ENCODE measurements at places on chromosomes 2 and 18. TPM values are rescaled to one million over a fixed set of nuclear protein-coding genes. Genes with fewer than 3 reads are reported as not detected.

The GPR35 gene
- 2.6 TPM for total RNA-seq

DNA sequence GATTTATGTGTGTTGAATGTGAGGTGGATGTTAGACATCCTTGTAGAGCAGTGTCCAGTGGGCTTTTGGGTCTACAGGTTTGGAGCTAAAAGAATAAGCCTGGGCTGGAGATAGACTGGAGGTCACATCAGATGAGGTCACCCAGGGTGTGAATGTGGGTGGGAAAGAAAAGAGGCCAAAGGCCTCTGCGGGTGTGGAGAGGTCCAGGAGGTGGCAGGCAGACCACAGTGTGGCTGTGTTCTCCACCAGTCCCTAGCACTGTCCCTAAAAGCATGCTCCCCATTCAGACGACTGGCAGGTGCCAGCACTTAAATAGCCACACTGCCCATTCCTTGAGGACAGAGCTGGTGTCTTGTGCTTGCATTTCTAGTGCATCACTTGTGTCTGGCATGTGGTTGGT is 4.1 kb downstream of the ATG4B start:
- no peak overlapping the region for H3K27ac ChIP-seq
- H3K4me1 ChIP-seq: peaks cover 16% of the 10 kb centered on the region
- peaks cover 22% of the 10 kb centered on the region for H3K36me3 ChIP-seq

The CDH19 gene
- 10.9 TPM for total RNA-seq

GRCh38 chr2:15584767-15585469 is 6.8 kb upstream of the DDX1 start:
- DNase-seq: no peak
- H3K4me1 ChIP-seq: no peaks in the 10 kb centered on the region

- H3K4me3 ChIP-seq: no peak overlapping the region
- peaks cover 33% of the 10 kb centered on the region for H3K4me1 ChIP-seq
- H3K27ac ChIP-seq: no peak overlapping the region
- no peaks in the 10 kb centered on the region for H3K27me3 ChIP-seq
- no peak for DNase-seq
Measured at GRCh38 chr18:77020561-77020960, 112.0 kb downstream of the MBP start.

The MAPK4 gene
- 21.6 TPM for total RNA-seq

The SATB2 gene
- total RNA-seq: 18.1 TPM

The FAP gene
- 23.2 TPM for total RNA-seq

- no peaks in the 10 kb centered on the region for H3K27me3 ChIP-seq
- H3K4me3 ChIP-seq: no peak overlapping the region
- no peak overlapping the region for H3K27ac ChIP-seq
- H3K36me3 ChIP-seq: no peaks in the 10 kb centered on the region
- DNase-seq: no peak
Measured at GRCh38 chr2:163649080-163649479, 86.7 kb downstream of the FIGN start.

GRCh38 chr18:45874491-45875184 is 49.2 kb downstream of the SIGLEC15 start:
- peaks cover 18% of the 10 kb centered on the region for H3K36me3 ChIP-seq
- H3K4me1 ChIP-seq: peaks cover 5% of the 10 kb centered on the region
- DNase-seq: no peak

The GRHL1 gene
- total RNA-seq: 25.8 TPM

- no peak overlapping the region for H3K27ac ChIP-seq
- no peak for DNase-seq
- H3K4me3 ChIP-seq: no peak overlapping the region
Measured at GRCh38 chr18:1559563-1559962, 654.9 kb downstream of the ADCYAP1 start.

The RNMT gene
- 38.8 TPM for total RNA-seq

DNA sequence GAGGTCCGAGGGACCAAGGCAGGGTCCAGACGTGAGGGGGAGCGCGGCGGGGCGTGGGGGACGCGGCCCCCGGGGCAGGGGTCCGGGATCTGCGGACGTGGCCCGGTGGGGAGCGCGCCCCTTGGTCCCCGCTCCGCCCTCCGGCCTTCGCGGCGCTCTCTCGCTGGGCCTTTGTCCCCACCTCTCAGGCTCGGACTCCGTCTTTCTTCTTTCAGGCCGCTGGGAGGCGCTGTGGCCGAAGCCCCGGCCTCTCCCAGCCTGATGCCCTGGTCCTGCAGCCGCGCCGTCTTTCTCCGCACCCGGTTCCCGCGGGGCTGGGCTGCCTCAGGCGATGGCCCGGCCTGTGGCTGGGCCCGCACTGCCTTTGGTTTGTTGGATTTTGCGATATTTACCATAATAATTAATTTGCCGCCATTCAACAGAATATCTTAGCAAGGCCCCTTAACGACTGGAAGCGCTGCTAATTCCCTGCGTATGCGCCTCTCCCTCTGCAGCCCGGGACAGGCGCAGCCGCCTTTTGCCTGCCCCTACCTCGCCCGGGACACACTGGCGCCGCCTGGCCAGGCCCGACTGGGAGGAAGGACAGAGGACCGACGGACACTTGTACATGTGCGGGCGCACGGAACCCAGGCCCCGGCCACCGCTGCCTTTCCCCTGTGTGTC is 10.8 kb downstream of the SIX3 start:
- H3K4me3 ChIP-seq: peak overlapping the region; percentile 18
- no peak overlapping the region for H3K27ac ChIP-seq
- peak; percentile 82 for DNase-seq
- H3K27me3 ChIP-seq: peaks cover 97% of the 10 kb centered on the region

- H3K27me3 ChIP-seq: no peaks in the 10 kb centered on the region
- no peak overlapping the region for H3K27ac ChIP-seq
- no peaks in the 10 kb centered on the region for H3K36me3 ChIP-seq
- H3K4me1 ChIP-seq: no peaks in the 10 kb centered on the region
- no peak overlapping the region for H3K4me3 ChIP-seq
- DNase-seq: no peak
Measured at GRCh38 chr18:12088731-12089375, 4.8 kb upstream of the ANKRD62 start.

- no peak overlapping the region for H3K4me3 ChIP-seq
- no peaks in the 10 kb centered on the region for H3K36me3 ChIP-seq
- H3K27ac ChIP-seq: no peak overlapping the region
- peaks cover 12% of the 10 kb centered on the region for H3K4me1 ChIP-seq
- no peaks in the 10 kb centered on the region for H3K27me3 ChIP-seq
Measured at GRCh38 chr2:101961338-101962191, 30.2 kb upstream of the IL1R2 start.

DNA sequence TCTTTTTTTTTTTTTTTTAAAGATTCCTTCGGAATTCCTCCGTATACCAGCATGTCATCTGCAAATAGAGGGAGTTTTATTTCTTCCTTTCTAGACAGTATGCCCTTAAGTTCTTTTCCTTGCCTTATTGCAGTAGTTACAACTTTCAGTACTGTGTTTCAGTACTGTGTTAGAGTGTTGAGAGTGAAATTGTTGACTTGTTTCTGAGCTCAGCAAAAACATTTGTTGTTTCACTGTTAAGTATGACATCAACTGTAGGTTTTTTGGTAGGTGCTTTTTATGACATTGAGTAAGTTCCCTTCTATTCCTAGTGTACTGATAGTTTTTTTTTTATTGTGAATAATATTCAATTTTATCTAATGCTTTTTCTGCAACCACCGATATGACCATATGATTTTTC is 43.9 kb downstream of the ACVR2A start:
- H3K27ac ChIP-seq: no peak overlapping the region
- H3K36me3 ChIP-seq: no peaks in the 10 kb centered on the region
- DNase-seq: no peak
- H3K4me3 ChIP-seq: no peak overlapping the region
- H3K27me3 ChIP-seq: no peaks in the 10 kb centered on the region

- no peak overlapping the region for H3K27ac ChIP-seq
- H3K4me3 ChIP-seq: no peak overlapping the region
- peaks cover 10% of the 10 kb centered on the region for H3K4me1 ChIP-seq
- H3K27me3 ChIP-seq: no peaks in the 10 kb centered on the region
- DNase-seq: no peak
Measured at GRCh38 chr18:24657444-24657842, 197.0 kb downstream of the HRH4 start.

The ATP6V1C2 gene
- total RNA-seq: 0.77 TPM

- DNase-seq: no peak
- no peak overlapping the region for H3K4me3 ChIP-seq
- no peaks in the 10 kb centered on the region for H3K27me3 ChIP-seq
Measured at GRCh38 chr2:76281156-76281841, 570.6 kb upstream of the GCFC2 start.

The NDUFS1 gene
- 181 TPM for total RNA-seq

DNA sequence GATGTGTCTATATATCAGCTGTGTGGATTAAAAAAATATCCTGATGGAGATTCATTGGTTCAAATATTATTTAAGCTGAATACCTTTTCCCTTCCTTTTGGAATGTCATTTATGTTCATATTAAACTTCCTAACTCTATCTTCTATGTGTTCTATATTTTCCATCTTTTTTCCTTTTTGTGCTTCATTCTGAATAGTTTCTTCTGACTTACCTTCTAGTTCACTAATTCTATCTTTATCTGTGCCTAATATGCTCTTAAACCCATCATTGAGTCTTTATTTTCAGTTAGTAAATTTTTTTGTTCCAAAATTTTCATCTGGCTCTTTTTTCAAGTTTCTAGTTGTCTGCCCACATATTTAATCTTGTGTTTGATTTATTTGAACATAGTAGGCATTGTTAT is 219.4 kb upstream of the STON1 start:
- H3K4me1 ChIP-seq: no peaks in the 10 kb centered on the region
- no peak overlapping the region for H3K4me3 ChIP-seq
- H3K36me3 ChIP-seq: no peaks in the 10 kb centered on the region
- DNase-seq: no peak
- no peaks in the 10 kb centered on the region for H3K27me3 ChIP-seq
- no peak overlapping the region for H3K27ac ChIP-seq

DNA sequence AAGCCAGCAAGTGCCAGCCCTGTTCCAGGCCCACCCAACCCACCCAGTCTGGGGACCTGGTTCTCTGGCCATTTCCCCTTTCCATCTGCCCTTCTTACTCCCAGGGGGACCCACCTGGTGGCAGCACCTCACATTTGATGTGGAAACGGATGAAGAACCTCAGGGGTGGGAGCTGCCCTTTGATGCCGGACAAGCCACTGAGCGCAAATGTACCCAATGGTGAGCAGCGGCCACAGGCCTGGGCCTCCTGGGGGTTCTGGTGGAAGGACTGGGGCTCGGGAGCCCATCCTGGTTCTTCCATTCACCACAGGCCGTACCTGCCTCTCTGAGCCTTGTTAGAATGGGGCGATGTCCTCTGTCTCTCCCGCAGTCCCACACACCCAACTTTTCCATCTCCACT is 84.7 kb downstream of the EPAS1 start:
- H3K4me3 ChIP-seq: no peak overlapping the region
- no peak overlapping the region for H3K27ac ChIP-seq
- peaks cover 5% of the 10 kb centered on the region for H3K4me1 ChIP-seq

DNA sequence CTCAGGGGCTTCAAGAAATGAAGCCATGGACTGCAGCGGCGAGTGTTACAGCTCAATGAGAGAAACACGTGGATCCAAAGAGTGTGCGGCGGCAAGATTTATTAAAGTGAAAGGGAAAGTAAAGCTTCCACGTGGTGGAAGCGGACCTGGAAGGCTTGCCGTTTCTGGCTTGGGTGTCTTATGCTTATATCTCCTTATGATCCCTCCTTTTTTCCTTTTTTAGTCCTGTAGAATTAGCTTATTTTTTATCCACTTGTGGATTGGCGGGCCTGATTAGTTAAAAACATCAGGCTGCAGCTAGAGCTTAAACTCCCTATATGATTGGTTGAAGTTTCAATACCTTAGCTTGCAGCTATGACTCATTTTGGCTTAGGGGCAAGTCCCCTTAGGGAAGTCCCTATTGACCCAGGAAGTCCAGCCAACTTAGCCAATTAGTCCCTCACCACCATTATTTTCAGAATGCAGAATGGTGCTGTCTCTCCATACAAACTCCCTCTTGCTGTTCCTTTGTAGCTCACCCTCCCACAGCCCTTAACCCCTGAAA is 11.6 kb upstream of the HNMT start:
- DNase-seq: no peak
- no peaks in the 10 kb centered on the region for H3K36me3 ChIP-seq
- no peaks in the 10 kb centered on the region for H3K27me3 ChIP-seq
- no peaks in the 10 kb centered on the region for H3K4me1 ChIP-seq

The PJVK gene
- total RNA-seq: 7.9 TPM

DNA sequence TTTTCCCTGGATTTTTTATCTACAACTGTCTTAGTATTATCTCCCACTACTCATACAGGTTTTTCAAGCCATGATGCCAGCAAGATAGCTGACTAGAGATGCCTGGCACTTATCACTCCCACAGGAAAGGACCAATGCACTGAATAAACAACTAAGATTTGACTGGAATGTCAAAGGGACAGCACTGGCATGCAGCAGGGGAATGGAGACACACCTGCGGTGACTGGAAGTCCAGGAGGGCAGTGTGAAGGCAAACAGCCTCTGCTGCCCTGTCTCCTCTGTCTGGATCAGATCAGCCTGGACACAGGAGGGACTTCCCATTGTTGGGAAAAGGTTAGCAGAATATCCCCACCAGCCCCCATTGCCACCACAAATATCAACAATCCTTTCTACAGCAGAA is 85.1 kb downstream of the TMEM237 start:
- no peaks in the 10 kb centered on the region for H3K36me3 ChIP-seq
- no peaks in the 10 kb centered on the region for H3K4me1 ChIP-seq
- H3K4me3 ChIP-seq: no peak overlapping the region
- no peak overlapping the region for H3K27ac ChIP-seq
- DNase-seq: no peak
- no peaks in the 10 kb centered on the region for H3K27me3 ChIP-seq

The C2orf80 gene
- total RNA-seq: 6.4 TPM

DNA sequence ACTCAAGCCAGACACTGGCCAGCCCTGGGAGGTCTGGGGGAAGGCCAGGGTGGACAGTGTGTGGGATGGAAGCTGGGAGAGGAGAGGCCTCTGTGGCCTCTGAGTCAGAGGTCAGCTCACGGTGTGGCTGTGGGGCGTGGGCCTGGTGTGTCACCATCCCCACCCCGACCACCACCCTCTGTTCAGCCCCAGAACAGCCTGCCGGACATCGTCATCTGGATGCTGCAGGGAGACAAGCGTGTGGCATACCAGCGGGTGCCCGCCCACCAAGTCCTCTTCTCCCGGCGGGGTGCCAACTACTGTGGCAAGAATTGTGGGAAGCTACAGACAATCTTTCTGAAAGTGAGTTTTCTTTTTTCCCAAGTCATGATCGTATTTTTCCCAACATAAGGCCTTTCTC is 110.5 kb downstream of the DYSF start:
- no peak for DNase-seq
- no peak overlapping the region for H3K4me3 ChIP-seq
- H3K4me1 ChIP-seq: peaks cover 26% of the 10 kb centered on the region
- no peaks in the 10 kb centered on the region for H3K27me3 ChIP-seq
- H3K27ac ChIP-seq: no peak overlapping the region

- H3K36me3 ChIP-seq: no peaks in the 10 kb centered on the region
- peak; percentile 21 for DNase-seq
- H3K27ac ChIP-seq: no peak overlapping the region
- no peaks in the 10 kb centered on the region for H3K27me3 ChIP-seq
- no peaks in the 10 kb centered on the region for H3K4me1 ChIP-seq
Measured at GRCh38 chr2:228507870-228508269, 326.4 kb upstream of the SPHKAP start.

GRCh38 chr18:55384551-55385275 is 203.3 kb downstream of the TCF4 start:
- peaks cover 13% of the 10 kb centered on the region for H3K4me1 ChIP-seq
- H3K4me3 ChIP-seq: no peak overlapping the region
- H3K36me3 ChIP-seq: no peaks in the 10 kb centered on the region
- no peak for DNase-seq
- peak overlapping the region; percentile 61 for H3K27ac ChIP-seq

- no peak for DNase-seq
- H3K36me3 ChIP-seq: no peaks in the 10 kb centered on the region
- H3K4me3 ChIP-seq: peak overlapping the region; percentile 98
- H3K4me1 ChIP-seq: peaks cover 4% of the 10 kb centered on the region
- H3K27me3 ChIP-seq: no peaks in the 10 kb centered on the region
Measured at GRCh38 chr2:156399224-156399949, 36.8 kb upstream of the GPD2 start.

- no peak overlapping the region for H3K4me3 ChIP-seq
- peak overlapping the region; percentile 35 for H3K27ac ChIP-seq
Measured at GRCh38 chr18:74540652-74541421, 6.5 kb downstream of the CNDP1 start.
